ENCODE measurements at places on chromosomes 11 and 22. TPM values are rescaled to one million over a fixed set of nuclear protein-coding genes. Genes with fewer than 3 reads are reported as not detected.

Gene FERMT3
- total RNA-seq: 26.2 TPM

GRCh38 chr11:131223198-131223991 lies 147.0 kb upstream of the NTM start:
- H3K27me3 ChIP-seq: no peaks in the 10 kb centered on the region
- H3K36me3 ChIP-seq: no peaks in the 10 kb centered on the region
- H3K4me3 ChIP-seq: no peak overlapping the region
- DNase-seq: no peak

Gene OR8H2
- not detected for total RNA-seq

- H3K27ac ChIP-seq: no peak overlapping the region
- DNase-seq: no peak
- H3K27me3 ChIP-seq: no peaks in the 10 kb centered on the region
- no peaks in the 10 kb centered on the region for H3K36me3 ChIP-seq
- H3K4me3 ChIP-seq: no peak overlapping the region
Measured at GRCh38 chr11:74282421-74282820, 29.0 kb downstream of the P4HA3 start.
